COR-L47 (cell line): ENCODE measurements at places on chromosomes 1 and 21.

GRCh38 chr1:1875932-1876331 lies 15.0 kb downstream of the GNB1 start:
- no peak for DNase-seq

DNA sequence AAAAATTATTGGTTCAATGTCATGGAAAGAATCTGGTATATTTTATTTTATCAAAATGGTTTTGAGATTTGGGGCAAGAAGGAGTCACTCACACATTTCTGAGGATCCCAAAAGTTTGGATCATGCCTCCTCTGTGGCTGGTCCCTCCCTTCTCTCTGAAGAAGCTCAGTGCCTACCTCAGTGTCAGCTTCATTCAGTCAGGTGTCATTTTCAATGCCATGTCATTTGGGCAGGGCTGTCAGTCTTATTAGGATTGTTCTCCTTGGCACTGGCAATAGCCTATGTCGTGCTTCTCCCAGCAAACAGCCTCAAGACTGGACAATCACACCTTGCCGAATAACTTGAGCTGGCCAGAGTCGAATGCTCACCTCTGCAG lies 264.5 kb upstream of the CAMK1G start:
- DNase-seq = no peak

DNA sequence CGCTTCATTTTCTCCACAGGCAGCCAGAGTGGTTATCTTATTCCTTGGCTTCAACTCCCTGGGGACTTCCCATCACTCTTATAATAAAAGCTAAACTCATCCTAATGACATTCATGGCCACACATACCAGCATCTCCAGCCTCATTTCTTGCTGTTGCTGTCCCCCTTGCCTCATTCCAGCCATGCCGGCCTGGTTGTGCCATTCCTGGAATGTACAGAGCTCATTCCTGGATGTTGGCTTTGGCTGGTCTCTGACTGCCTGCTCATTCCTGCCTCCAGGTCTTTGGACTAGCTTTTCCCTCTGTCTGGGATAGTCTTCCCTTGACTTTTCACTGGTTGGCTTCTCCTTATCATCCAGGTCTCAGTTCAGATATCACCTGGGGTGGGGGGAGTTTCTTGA lies 2.4 kb upstream of the PEF1 start:
- no peak for DNase-seq

- no peak for DNase-seq
Measured at GRCh38 chr21:45592208-45592619, 50.0 kb upstream of the SLC19A1 start.

DNA sequence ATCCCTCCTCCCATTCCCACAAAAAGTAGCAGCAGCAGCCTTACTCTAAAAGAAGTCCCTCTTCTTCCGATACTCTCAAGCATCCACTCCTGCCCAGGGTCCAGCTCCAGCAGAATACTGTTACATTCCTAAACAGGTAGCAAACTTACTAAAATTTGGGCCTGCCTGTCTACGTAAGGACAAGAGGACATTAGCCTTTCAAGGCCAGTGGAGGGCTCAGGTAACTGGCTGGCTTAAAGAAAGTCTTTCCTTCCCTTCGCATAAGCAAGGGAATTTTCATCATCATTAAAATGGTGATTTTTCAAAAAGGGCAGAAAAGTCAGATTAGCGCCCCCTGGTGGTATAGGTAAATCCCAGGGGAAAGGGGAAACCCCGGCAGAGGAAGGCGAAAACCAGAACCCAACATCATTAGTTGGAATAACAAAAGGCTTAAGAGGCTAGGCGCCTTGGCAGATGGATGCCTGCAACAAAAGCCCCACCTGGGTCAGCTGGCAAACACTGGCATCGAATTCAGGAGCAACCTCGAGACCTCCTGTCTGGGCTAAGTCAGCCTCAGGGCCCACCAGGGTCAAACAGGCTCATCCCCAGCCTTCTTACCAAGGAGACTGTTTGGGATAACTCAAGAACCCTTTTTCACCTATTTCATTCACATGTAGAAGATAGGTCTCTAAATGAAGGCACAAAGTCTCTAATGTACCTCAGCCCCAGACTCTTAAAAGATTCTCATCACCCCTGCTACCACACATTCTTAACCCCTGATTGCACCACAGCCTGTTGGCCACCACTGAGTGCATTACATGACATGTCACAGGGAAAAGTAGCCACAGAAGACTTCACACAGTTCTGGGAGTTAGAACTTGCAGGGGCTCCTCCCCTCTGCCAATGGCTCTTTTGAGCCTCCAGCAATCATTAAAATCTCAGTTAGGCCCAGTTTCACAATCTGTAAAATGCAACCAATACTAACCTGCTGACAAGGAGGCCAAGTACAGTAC lies 36.7 kb downstream of the ERI3 start:
- no peak for DNase-seq

- DNase-seq = no peak
Measured at GRCh38 chr1:151324390-151324930, 2.8 kb downstream of the PI4KB start.

GRCh38 chr21:44869781-44870747 lies 3.4 kb downstream of the PTTG1IP start:
- no peak for DNase-seq

- DNase-seq = no peak
Measured at GRCh38 chr1:46432781-46433327, 38.7 kb downstream of the FAAH start.
